AG04449 (cell line): ENCODE measurements at places on chromosomes 4 and X.

DNA sequence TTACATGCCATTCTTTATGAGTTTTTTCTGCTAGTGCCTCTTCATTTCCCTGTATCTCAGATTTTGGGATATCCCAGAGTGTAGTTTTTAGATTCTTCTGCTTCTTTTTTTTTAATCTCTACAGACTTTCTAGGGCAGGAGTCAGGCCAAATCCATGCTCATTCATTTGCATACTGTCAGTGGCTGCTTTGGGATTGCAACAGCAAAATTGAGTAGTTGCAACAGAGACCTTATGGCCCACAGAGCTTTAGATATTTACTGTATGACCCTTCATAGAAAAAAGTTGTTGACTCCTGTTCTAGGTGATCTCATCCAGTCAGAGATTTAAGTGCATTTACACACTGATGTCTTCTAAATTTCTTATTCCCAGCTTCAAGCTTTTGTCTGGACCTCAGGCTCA, 35.3 kb downstream of the ARFIP1 start:
- DNase-seq, result no peak

DNA sequence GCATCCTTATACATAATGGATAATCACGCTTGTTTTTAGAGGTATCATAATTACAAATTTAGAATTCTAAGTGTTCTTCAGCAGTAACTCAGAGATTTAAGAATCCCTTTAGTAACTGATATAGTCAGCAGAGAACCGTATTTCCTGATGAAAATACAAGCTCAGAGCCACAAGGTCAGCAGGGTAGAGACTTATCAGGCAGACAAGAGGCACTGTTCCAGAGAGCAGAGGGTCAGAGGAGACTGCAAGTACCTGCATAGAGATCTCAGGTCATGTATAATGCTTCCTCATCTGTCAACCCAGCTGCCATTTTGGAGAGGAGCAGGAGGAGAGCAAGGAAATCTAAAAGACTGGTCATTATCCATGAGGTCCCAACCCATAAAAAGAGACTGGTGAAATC, 787.1 kb upstream of the FTHL17 start:
- no peak for DNase-seq

- no peak for DNase-seq
These were observed 2.2 kb downstream of the MSANTD1 start for GRCh38 chr4:3250956-3251690.

GRCh38 chr4:147578051-147578476, 39.1 kb upstream of the TMEM184C start:
- DNase-seq, result peak; percentile 84

- DNase-seq, result no peak
These were observed 56.4 kb downstream of the UBE2K start for GRCh38 chr4:39754309-39754708.

- no peak for DNase-seq
These were observed 1038.0 kb downstream of the PCDH19 start for GRCh38 chrX:99371976-99372595.

DNA sequence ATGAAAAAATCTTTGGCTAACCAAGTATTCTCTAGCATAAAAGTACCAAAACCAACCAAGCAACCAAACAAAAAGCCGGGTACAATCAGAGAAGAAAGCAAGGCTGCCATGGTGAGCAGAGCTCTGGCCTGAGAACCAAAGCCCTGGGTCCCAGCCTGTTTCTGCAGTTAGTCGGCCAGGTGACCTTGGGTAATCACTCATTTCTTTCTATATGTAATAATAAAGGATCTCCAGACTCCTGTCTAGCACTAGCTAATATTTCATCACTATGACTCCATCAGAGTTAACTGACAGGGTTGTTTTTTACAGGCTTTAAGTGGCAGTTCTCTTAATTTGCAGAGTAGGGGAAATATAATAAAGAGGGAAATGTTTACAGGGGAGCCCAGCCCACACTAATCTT, 34.0 kb upstream of the RASGEF1B start:
- no peak for DNase-seq

DNA sequence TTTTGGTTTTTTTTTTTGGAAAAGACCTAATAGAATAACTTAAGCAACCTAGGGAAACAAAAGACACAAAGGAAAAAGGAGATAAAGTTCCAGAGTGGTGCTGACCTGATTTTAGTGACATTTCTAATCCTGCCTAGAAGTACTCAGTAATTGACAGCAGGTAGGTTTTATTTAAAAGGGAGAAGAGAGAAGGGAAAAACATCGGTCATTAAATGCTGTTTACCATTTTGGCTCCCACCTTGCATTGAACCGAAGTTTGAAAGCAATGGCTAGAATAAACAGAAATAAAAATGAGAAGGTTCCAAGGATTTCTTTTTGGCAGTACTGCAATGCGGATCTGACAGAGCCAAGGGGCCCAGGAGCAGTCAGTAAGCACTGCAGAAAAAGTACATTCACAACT, 115.8 kb upstream of the MAOA start:
- DNase-seq, result no peak

- peak; percentile 65 for DNase-seq
These were observed 12.6 kb downstream of the SRD5A3 start for GRCh38 chr4:55358668-55359067.

GRCh38 chr4:175947117-175947722, 118.4 kb upstream of the WDR17 start:
- peak; percentile 1 for DNase-seq

- no peak for DNase-seq
These were observed 316.4 kb downstream of the LDB2 start for GRCh38 chr4:16582036-16582435.

GRCh38 chr4:156201050-156201449, 247.4 kb upstream of the CTSO start:
- DNase-seq, result no peak

GRCh38 chr4:43423276-43423675, 530.8 kb downstream of the GRXCR1 start:
- no peak for DNase-seq

- DNase-seq, result no peak
These were observed 78.3 kb downstream of the FHDC1 start for GRCh38 chr4:153014460-153014859.

GRCh38 chr4:185201977-185202962, 1.5 kb downstream of the CFAP97 start:
- DNase-seq, result no peak

DNA sequence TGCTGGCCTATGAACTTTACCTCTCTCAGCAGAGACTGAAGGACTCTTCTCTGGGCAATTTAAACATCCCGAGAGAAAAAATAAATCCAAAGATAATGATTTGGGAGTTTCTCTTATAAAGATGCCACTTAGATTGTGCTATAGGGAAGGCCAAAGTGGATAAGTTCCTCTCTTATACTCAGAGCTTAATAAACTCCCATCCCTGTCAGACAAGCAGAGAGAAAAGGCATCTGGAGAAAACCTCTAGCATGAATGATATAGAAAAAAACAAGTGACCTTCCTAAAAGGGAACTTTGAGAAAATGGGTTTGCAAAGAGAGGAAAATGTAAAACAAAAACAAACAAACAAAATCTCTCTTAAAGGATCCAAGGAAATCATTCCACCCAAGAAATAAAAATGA, 199.4 kb downstream of the PALLD start:
- no peak for DNase-seq

GRCh38 chr4:7040765-7041164, 2.4 kb upstream of the TADA2B start:
- no peak for DNase-seq

- DNase-seq, result no peak
These were observed 33.7 kb downstream of the ARHGAP24 start for GRCh38 chr4:85508654-85509053.

GRCh38 chr4:151098979-151099228, 524 bp upstream of the RPS3A start:
- no peak for DNase-seq

GRCh38 chrX:11097933-11098332, 13.2 kb upstream of the HCCS start:
- DNase-seq, result no peak

DNA sequence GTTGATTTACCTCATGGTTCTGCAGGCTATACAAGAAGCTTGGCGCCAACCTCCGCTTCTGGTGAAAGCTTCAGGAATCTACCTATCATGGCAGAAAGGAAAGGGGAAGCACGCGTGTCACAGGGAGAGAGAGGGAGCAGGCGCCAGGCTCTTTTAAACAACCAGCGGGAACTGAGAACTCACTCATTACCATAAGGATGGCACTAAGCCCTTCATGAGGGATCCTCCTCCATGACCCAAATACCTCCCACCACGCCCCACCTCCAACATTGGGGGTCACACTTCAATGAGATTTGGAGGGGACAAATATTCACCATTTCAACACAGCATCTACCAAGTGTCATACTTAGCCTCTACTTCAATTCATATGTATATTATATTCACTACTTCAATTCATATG, 18.8 kb upstream of the TBC1D8B start:
- DNase-seq, result no peak

DNA sequence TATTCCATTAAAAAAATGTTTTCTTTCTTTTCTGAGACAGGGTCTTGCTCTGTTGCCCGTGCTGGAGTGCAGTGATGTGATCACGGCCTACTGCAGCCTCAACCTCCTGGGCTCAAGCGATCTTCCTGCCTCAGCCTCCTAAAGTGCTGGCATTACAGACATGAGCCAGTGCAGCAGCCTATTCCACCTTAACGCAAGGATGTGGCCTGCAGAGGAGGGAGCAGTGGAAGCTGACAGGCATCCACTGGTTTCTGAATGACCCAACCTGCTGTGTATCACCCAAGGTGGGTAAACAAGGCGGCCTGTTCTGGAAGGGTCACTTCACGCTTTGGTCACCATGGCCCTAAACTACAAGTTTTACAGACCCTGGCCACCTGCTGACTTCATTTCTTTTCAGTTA, 60.8 kb downstream of the ACOX3 start:
- DNase-seq, result no peak

DNA sequence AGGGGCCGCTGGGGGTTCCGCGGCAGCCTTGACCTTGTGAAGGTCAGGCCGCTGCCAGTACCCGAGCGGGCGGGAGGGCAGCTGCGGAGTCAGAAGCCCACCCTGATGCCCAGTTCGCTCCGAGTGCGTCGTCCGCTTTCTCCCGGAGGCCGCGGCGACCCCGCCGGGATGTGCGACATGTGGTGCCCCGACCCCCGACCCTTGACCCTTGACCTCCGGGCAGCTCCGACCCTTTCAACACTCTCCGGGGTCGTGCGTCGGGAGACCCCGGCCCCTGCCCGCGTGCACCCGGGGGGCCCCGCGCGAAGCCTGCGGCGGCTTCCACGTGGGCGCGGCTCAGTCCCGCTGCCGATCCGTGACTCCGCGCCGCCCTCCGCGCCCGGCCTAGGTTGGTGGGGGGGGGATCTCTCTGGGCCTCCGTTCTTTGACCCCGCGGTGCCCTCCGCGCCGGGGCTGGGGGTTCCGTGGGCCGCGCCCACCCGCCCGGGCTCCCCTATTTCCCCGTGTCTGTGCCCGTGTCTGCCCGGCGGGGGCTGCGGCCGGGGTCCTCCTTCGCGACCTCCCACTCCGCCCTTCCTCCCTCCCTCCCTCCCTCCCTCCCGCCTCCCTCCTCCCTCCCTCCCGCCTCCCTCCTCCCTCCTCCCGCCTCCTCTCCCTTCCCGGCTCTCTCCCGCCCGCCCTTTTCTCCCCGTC, 609 bp upstream of the SLC25A6 start:
- no peak for DNase-seq

DNA sequence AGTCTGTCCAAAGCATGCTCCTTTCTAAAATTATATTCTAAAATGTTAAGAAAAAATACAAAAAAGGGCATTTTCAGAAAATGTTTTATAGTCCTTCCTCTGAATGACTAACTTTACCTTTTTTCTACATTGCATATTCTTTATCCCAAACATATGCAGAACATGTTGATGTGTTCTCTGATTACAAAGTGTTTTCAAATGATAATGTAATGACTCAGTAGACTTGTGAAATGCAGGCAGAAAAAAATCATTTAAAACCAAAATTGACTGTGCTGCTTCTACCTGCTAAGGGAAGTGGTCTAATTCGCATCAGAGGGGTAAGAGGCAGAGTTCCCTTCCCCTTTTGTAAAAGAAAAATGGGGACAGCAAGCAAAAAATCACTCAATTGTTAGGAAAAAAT, 22.7 kb upstream of the YTHDC1 start:
- DNase-seq, result no peak

- no peak for DNase-seq
These were observed 41.9 kb downstream of the CNOT6L start for GRCh38 chr4:77777135-77777807.

- DNase-seq, result no peak
These were observed 150.1 kb downstream of the NAA11 start for GRCh38 chr4:79175716-79176115.

DNA sequence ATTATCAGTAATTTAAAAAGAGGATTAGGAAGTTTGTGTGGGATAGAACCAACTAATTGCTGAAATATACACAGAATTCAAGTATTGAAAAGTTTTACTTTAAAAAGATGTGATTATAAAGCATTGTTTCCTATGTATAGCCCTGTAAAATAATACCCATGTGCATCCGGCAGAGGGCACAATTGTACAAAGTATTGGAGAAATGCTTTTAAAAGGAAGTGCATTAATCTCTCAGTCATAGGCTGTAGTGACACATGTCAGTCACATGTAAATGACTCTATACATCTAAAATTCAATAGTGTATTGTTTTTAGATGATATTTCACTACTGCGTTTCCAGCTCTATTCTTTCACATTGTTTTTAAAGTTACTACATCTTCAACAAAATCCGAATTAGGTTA, 9.7 kb upstream of the GEMIN8 start:
- no peak for DNase-seq

- DNase-seq, result no peak
These were observed 170.1 kb downstream of the FRMPD4 start for GRCh38 chrX:12308420-12308819.

GRCh38 chr4:4759232-4759631, 100.2 kb upstream of the MSX1 start:
- no peak for DNase-seq

DNA sequence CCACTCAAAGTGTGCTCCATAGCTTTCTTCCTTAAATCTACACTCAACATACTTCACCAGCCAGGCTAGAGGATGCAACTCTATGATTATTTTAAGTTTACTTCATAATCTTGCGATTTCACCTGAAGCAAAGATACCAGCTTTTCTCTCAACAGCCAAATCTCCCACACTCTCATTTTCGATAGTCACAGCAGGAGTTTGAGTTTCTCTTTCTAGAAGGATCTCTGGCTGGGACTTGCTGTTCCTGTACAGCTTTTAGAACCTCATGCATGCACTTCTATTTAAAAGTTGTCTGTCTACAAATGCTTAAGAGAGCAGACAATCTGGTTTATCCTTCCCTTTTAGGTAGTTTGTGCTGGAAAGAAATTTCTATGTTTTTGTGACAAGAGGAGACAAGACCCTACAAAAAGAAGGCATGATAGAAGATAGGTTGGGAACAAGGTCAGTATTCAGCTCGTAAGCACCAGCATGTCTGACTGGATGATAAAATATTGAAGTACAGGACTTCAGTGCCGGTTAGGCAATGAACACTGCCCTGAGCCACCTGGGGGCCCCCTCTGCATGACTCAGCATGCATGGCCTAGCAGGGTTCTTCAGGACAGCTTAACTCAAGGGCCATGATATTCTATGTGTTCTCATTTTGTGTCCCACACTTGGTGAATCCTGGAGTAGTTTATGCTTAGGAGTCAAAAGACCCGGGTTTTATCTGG, 65.6 kb downstream of the ATXN3L start:
- no peak for DNase-seq
